CD4-positive, alpha-beta T cell treated with Interferon gamma for 1 hour (primary cell): ENCODE measurements at places on chromosomes 13 and 19.

DNA sequence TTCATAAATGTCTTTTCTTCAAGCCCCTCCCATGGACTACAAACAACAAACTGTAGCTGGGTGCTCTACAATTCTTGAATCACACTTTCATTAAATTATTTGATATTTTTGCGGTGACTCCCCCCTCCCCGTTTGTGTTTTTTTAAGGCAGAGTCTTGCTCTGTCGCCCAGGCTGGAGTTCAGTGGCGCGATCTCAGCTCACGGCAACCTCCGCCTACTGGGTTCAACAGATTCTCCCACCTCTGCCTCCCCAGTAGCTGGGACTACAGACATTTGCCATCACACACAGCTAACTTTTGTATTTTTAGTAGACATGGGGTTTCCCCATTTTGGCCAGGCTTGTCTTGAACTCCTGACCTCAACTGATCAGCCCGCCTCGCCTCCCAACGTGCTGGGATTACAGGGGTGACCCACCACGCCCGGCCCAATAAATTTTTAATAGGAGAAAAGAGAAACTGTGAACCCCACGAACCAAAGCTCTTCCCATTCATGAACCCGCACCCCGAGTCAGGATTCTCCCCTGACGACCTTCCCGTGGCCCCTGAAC, 703 bp downstream of the ZNF506 start:
- DNase-seq: peak; percentile 16

GRCh38 chr13:109795011-109795410, 8.6 kb upstream of the IRS2 start:
- DNase-seq: no peak

DNA sequence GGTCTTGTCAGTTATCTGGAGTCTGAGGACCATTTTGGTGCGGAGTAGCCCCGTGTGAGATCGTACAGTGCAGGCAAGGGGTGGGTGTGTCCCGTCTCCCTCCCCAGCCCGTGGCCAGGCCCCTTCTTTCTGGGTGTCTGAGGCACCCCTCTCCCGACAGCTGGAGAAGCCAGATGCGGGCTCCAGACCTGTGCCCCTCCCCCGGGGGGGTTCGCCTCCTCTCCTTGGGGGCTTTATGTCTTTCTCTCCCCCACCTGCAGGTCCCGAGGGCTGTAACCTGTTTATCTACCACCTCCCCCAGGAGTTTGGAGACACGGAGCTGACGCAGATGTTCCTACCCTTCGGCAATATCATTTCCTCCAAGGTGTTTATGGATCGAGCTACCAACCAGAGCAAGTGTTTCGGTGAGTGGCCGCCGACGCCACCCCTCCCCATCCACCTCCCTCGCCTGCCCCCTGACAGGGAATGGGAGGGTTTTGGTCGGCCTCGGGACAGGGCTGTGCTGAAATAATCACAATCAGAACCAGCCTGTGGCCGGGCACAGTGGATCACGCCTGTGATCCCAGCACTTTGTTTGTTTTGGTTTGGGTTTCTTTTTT, 65.6 kb downstream of the CELF5 start:
- DNase-seq: no peak

DNA sequence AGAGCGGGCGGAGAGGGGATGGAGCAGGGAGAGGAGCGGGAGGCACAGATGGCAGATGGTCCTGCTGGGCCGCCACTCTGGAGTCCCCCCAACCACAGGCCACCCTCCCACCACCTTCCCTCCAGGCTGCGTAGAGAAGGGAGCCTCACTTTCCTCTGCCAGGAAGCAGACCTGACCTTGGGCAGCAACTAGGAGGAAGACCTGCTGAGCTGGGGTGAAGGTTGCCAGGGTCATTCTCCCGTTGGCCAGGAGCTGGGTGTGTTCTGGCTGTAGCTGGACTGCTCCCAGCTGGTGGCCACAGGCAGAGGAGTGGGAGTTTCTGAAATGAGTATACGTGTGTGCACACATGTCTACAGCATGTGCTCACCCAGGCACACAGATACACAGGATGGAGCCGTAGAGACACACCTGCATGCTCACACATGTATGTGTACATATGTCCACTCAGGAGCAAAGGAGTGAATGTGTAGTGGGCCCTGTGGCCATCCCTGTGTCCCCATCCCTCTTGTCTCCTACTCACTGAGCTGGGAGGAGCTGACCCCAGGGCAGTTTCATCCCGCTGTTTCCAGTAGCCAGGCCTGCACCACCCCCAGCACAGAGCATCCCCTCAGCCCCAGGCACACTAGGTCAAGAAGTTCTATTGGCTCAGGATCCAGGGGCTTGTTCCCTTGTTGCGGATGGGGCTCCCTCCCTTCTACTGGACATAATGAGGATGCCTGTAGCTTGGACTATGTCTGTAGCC, 53.0 kb downstream of the CHST8 start:
- no peak for DNase-seq

GRCh38 chr13:20702915-20703779, at the start of gene IL17D:
IL17D (plus strand) TSS chr13:20703699; CDS start chr13:20704002, 303 bp downstream.
- peak; percentile 22 for DNase-seq

GRCh38 chr13:109251956-109252355, 534.4 kb downstream of the IRS2 start:
- no peak for DNase-seq

- DNase-seq: no peak
These were observed 1.8 kb downstream of the MBD3 start for GRCh38 chr19:1590641-1591397.

DNA sequence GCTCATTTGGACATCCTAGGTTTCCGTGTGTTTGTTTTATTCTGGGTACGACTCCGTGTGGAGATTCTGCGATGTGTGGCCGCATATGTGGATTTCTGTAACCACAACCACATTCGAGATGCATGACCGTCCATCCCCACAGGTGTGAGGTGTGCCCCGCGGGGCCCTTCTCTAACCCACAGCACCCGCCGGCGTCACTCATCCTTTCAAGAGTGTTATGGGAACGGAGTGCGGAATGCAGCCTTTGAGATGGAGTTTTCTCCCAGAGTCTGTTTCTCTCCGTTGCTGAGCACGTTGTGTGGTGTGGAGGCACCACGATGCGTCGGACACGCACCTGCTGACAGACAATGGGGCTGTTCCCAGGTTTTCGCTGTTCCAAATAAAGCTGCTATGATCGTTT, 40.0 kb downstream of the C13orf46 start:
- DNase-seq: no peak

GRCh38 chr19:24072720-24073119, 14.3 kb upstream of the ZNF254 start:
- DNase-seq: no peak

DNA sequence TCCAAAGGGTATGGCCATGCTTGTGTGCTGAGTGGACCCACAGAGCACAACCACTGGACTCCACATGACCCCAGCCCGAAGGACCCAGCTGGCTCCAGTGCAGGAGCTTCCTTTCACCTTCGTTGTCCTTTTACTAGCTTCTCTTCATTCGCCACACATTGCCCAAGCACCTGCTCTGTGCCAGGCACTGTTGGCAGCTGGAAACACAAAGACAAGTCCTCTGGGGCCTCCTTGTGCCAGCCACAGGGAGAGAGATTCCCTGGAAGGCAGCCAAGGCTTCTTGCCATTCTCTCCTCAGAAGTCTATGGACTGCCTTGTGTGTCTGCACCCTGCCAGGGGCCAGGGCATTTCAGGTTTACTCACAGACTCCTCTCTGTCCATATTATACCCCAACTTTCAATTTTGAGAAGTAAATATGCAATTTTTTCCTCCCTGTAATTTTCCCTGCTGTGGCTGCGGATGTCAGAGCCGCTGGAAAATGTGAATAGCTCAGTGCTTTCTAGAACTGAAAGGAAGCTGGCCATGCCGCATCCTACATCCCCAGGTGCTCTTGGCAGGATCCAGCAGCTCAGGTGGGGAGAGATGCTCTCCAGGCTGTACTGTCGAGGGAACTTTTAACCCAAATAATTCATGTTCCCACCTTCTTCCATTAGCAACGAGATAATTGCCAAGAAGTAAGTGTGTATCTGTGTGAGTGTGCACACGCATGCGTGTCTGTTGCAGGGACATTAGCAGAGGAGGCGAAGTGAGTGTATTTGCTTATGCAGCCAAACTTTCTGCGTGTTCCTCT, 57.2 kb downstream of the CHST8 start:
- DNase-seq: no peak

- DNase-seq: no peak
These were observed 1482.8 kb downstream of the EFNB2 start for GRCh38 chr13:105052711-105053110.

- DNase-seq: no peak
These were observed 30.0 kb upstream of the MBNL2 start for GRCh38 chr13:97192166-97192565.

DNA sequence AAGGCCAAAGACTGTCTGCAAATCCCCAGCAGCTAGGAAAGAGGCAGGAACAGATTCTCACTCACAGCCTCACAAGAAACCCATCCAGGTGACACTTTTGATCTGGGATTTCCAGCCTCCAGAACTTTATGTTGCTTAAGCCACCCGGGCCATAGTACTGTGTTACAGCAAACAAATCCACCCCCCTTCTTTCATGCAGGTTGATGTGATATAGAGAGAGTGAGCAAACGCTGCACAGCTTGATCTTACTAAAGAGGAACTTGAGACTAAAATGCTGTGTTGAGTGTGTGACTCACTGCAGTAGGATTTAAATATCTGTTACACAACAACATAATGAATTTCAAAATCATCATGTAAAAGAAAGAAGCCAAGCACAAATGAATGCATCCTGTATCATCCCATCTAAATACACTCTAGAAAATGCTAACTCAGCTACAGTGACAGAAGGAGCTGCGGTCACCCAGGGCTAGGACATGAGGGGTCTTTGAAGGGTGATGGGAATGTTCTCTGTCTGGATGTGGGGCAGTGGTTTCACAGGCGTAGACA, 32.2 kb downstream of the RCBTB2 start:
- DNase-seq: no peak

- peak; percentile 14 for DNase-seq
These were observed 59.2 kb downstream of the STK24 start for GRCh38 chr13:98517576-98518310.

DNA sequence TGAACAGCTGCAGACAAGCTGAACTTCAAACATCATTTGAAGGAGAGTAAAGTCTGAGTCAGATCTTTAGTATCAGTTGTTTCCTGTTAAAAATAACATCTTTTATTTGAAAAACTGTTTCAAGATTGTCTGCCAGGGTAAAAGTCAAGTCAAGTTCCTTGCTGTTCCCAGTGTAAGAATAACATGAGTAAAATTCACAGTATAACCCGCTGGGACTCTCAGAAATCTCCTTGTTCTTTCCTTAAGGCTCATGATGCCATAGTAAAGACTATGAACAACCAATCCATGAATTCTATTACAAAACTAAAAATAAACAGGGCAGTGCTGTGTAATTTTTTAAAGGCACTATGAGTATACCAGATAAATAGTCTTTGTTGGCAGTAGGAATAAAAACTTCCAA, 112.9 kb downstream of the IRS2 start:
- DNase-seq: no peak

DNA sequence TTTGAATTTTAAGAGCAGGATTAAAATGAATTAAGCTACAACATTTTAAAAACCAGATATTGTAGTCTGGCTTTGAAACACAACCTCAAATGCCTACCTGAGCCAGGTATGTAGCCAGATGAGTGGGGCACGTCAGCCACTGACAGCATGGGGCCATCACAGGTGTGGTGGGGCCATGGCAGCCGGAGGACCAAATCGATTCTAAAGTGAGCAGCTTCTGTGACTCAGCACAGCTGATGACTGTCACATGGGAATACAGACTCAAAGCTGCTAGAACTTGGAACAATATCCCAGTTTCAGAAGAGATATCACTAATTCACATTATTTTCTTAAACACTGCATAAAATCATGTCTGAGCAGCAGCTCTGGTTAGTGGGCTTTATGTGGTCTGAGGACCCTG, 52.8 kb downstream of the SERP2 start:
- no peak for DNase-seq

DNA sequence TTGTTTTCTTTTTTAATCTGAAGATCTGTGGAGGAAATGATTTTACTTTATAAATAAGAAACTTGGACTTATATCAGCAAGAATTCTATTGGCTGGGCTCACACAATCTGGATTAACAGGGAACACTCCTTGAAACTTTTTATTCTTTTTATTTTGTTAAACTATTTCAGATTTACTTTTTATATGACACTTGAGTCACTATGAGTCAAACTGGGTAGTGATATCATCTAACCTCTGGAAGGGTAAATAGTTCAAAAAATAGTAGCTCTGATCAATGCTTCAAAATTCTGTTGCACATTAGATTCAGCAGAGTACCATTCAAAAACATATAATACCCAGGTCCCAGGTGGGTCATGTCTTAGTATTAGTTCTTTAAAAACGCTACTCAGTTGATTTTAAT, 55.1 kb upstream of the NBEA start:
- DNase-seq: no peak

- DNase-seq: peak; percentile 58
These were observed 5.4 kb downstream of the RNU6-9 start for GRCh38 chr19:898663-899062.

DNA sequence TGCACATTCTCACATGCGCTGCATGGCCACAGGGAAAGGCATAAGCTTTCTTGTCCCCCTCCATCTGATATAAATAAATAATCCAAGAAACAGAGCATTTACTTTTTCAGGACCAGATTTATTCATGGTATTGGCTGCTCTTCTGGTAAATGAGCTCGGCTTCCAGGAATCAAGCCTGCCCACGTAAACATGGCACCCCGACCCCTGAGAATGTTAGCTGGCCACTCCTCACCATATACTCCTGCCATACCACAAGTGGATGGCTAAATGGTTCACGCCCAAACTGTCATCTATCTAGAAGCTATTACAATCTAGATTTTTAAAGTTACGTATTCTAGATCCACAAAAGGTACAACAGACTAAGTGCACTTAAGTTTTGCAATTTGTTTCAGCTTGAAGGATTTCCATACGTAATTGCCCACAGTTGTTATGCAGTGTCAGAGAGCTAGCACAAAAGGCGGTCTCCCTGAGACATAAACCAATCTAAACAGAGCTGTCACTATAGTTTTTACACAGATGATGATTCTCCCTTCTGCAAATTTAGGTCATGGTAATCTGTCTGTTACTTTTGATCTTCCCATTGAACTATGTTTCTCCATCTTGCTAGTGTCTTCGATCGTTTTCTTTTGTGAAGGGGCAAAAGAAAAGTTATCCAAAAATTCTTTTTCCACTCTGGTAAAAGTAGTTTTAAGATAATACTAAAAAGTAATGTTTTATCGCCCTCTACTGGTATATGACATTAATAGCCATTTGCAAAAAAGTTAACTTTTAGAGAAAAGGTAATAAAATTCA, 16.2 kb upstream of the FOXO1 start:
- DNase-seq: no peak

GRCh38 chr19:11252665-11253355, 9.5 kb downstream of the DOCK6 start:
- no peak for DNase-seq

- no peak for DNase-seq
These were observed 136.4 kb downstream of the URI1 start for GRCh38 chr19:30078381-30078910.

- no peak for DNase-seq
These were observed 642.7 kb upstream of the ARGLU1 start for GRCh38 chr13:107210723-107211030.
